ENCODE measurements at places on chromosomes 2 and 18. TPM values are rescaled to one million over a fixed set of nuclear protein-coding genes. Genes with fewer than 3 reads are reported as not detected.

Gene MERTK
- total RNA-seq, result 3.0 TPM

Gene TMEM198
- 0.62 TPM for total RNA-seq

Gene EML6
- total RNA-seq, result 1.5 TPM

Gene LYG2
- total RNA-seq, result not detected

Gene UGT1A3
- total RNA-seq, result 0.09 TPM

Gene SERPINB10
- total RNA-seq, result not detected

Gene STARD6
- not detected for total RNA-seq

Gene MEP1B
- total RNA-seq, result 0.04 TPM

Gene CCBE1
- 9.8 TPM for total RNA-seq

Gene MPV17
- 84.4 TPM for total RNA-seq

Gene CACNB4
- 0.14 TPM for total RNA-seq

Gene ALK
- total RNA-seq, result not detected

Gene HJURP
- total RNA-seq, result 50.4 TPM

Gene KIAA2012
- not detected for total RNA-seq

Gene TUBB8B
- not detected for total RNA-seq

Gene RABL2A
- total RNA-seq, result 8.4 TPM

Gene NFU1
- total RNA-seq, result 46.6 TPM

Gene MYO7B
- total RNA-seq, result 0.14 TPM

Gene FIGN
- total RNA-seq, result 2.1 TPM

Gene LRRTM4
- not detected for total RNA-seq

Gene FHOD3
- total RNA-seq, result 2.9 TPM

Gene RND3
- 45.9 TPM for total RNA-seq

Gene CHRNA1
- not detected for total RNA-seq

Gene DSG4
- total RNA-seq, result not detected

Gene PTH2R
- total RNA-seq, result not detected

Gene EHD3
- total RNA-seq, result 7.4 TPM

Gene ATP5F1A
- total RNA-seq, result 305 TPM

Gene NDC80
- total RNA-seq, result 10.9 TPM

Gene DNAH6
- total RNA-seq, result 0.02 TPM

Gene ARHGEF4
- total RNA-seq, result 11.0 TPM

Gene ATG16L1
- 36.4 TPM for total RNA-seq

Gene STAT4
- total RNA-seq, result 4.5 TPM

Gene NETO1
- not detected for total RNA-seq

Gene KHK
- total RNA-seq, result 9.8 TPM

Gene AGAP1
- 21.5 TPM for total RNA-seq

Gene EIF2B4
- total RNA-seq, result 52.8 TPM

Gene LRRC30
- not detected for total RNA-seq

Gene CD8A
- total RNA-seq, result 0.18 TPM

Gene SERPINB4
- 0.09 TPM for total RNA-seq

Gene CFAP65
- total RNA-seq, result 0.17 TPM

Gene ESPNL
- 0.07 TPM for total RNA-seq

Gene EPB41L3
- total RNA-seq, result 0.02 TPM

Gene TUBA3E
- 6.9 TPM for total RNA-seq

Gene DSC3
- 1.1 TPM for total RNA-seq

Gene PIGN
- total RNA-seq, result 9.8 TPM

Gene NCK2
- 21.0 TPM for total RNA-seq

Gene QPCT
- total RNA-seq, result 20.8 TPM

Gene LINC00305
- total RNA-seq, result not detected

Gene TMEM17
- total RNA-seq, result 4.3 TPM

Gene NRBP1
- total RNA-seq, result 122 TPM

Gene DNAJC5G
- not detected for total RNA-seq

Gene CTLA4
- not detected for total RNA-seq

Gene SLC9A4
- not detected for total RNA-seq

Gene CDH19
- 0.72 TPM for total RNA-seq

All from A549 treated with AZD2906 at 1 μM for 4 hours (cell line).